ENCODE measurements at places on chromosomes 4 and X.

DNA sequence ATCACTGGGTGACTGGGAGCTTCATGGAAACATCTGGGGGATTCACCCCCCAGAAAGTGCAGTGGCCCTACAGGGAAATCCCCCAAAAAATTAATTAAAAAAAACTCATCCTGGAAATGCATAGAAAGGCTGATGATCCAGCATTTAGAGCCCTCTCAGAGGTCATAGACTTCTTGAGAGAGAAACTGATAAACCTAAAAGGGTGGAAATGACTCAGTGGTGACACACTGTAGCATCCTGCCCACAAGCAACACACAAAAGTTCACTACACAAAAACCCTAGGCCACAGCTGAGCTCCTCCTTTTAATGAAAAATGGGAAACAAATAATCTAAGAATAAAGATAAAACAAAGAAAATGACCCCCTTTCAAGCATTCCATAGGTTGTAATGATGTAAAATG lies 911.5 kb downstream of the GLUD2 start:
- DNase-seq = no peak

- DNase-seq = no peak
Observed at GRCh38 chrX:54413753-54414152, 26.5 kb upstream of the TSR2 start.

DNA sequence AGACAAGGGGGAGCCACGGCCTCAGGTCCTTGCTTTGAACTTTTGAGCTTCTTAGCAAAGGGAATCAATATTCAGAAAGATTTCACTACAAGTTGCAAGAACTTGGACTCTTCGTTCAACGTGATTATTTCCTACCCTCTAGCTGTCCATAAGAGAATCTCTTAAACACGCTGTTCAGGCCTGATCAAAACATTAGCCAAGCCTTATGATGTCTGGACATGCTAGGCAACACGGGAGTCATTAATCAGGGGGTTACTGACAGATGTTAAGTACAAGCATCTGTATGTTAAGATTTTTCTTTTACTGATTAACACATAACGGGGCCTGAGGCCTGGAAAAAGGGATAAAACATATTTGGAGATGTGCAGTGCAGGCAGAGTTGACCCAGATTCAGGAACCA lies 138.9 kb upstream of the IL1RAPL2 start:
- no peak for DNase-seq

GRCh38 chr4:129622566-129622965 lies 526.6 kb downstream of the C4orf33 start:
- DNase-seq = no peak

DNA sequence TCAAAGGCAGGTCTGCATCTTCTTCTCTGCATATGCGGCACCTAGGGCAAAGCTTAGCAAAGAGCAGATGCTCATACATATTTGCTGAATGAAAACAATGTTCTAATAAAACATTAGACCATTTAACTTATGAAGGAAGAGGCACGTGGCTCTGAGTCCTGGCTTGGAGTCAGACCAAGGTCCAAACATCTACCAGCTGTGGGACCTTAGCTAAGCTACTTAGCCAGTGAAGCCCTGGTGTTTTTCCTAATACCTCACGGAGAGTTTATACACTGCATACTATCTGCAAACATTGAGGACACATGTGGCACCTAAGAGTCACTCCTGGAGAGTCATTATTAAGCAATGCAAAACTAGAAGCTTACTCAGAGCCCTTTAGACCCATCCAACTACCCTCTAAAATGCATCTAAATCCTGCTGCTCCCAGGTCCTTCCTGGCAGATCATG lies 9.0 kb downstream of the PDGFC start:
- DNase-seq = no peak

- DNase-seq = peak; percentile 89
Observed at GRCh38 chrX:47540754-47541538, 20.1 kb upstream of the ARAF start.

GRCh38 chr4:174595141-174595929 lies 73.0 kb upstream of the HPGD start:
- no peak for DNase-seq

DNA sequence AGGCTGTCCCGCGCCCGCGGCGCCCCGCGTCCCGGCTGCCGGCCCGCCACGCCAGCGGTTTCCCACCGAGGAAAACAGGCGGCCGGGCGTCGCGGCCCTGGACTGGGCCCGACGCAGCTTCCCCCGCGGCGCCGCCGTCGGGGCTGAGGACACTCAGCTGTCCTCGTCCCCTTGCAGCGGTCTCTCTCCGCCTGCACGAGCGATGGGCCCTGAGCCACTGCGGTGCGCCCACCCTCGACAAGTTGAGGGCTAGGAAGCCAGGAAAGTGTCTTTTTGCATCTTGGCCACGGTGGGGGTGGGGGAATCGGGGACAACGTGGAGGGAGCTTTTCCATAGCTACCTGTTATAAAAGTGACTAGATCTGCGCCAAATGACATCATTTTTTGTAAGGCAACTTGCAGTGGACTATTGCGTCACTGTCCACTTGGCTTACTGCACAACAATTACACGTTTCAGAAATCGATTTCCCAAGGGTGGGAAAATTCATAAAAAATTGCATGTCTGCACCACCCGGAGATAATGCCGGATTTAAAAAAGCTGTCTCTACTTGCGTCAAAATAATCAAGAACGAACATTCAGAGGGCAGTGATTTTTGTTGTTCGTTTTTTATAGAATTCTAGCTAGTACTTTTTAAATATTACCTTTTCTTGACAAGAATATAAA lies 1.1 kb downstream of the KLHL15 start:
- DNase-seq = peak; percentile 34

GRCh38 chr4:125461676-125462363 lies 147.1 kb downstream of the FAT4 start:
- no peak for DNase-seq

DNA sequence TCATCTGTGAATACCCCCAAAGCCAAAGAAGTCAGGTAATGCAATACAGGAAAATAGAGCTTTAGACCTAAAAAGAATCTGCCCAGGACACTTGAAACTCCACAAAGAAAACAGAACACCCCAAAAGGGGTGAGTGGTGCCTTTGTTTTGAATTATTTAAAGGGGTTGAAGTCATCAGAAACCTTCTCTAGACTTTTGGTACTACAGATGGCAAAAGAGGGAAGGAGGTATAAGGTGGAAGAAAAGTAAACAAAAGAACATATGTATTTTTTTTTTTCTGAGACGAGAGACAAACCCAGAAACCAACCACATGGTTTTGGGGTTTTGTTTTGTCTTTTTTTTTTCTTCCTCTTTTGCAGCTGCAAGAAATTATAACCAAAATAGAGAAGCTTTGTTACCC lies 1477.8 kb downstream of the C4orf33 start:
- no peak for DNase-seq

- DNase-seq = no peak
Observed at GRCh38 chr4:156738766-156739165, 232.8 kb downstream of the PDGFC start.

GRCh38 chr4:119113033-119113655 lies 22.5 kb upstream of the MYOZ2 start:
- DNase-seq = no peak

- no peak for DNase-seq
Observed at GRCh38 chrX:136856050-136856449, 24.5 kb downstream of the RBMX start.

GRCh38 chr4:183967266-183967665 lies 62.2 kb downstream of the STOX2 start:
- no peak for DNase-seq

- DNase-seq = no peak
Observed at GRCh38 chr4:22512306-22512705, 3.6 kb downstream of the ADGRA3 start.

- DNase-seq = peak; percentile 46
Observed at GRCh38 chr4:67198727-67199126, 346.6 kb downstream of the CENPC start.

GRCh38 chrX:50613846-50614245 lies 143.2 kb upstream of the DGKK start:
- no peak for DNase-seq

DNA sequence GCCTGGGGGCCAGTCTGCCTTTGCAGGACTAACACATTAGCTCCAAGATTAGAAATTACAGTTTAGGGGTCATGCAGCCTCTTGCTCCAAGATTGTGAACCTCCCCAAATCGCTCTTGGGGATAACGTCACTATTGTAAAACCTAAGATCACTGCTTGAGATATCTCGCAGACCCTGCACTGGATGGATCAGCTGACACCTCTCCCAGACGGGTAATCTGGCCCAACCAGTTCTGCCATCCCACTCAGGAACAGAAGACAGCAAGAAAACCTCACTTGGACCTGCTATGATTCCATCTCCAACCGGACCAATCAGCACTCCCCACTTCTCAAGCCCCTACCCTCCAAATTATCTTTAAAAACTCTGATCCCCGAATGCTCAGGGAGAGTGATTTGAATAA lies 431.2 kb downstream of the GPM6A start:
- no peak for DNase-seq

GRCh38 chr4:151012820-151013219 lies 2.3 kb downstream of the LRBA start:
- DNase-seq = no peak

- no peak for DNase-seq
Observed at GRCh38 chr4:174420316-174420715, 102.0 kb downstream of the HPGD start.

GRCh38 chr4:138401334-138401733 lies 159.2 kb upstream of the SLC7A11 start:
- DNase-seq = no peak

- DNase-seq = no peak
Observed at GRCh38 chr4:31058656-31059055, 338.5 kb downstream of the PCDH7 start.

DNA sequence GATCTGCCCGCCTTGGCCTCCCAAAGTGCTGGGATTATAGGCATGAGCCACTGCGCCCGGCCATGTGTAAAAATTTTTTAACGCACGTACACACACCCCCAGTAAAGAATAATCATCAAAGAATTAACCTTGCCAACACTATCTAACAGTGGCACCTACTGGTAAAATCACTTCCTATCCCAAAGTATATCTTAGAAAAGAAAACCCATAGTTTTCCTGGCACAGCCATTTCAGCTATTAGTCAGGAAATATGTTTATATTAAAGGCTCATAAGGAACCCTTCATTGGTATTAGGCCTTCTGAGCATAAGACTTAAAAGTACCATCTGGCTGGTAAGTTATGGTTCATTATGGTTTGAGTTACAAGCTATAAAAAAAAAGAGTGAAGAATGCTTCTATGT lies 14.1 kb downstream of the S100G start:
- DNase-seq = no peak

DNA sequence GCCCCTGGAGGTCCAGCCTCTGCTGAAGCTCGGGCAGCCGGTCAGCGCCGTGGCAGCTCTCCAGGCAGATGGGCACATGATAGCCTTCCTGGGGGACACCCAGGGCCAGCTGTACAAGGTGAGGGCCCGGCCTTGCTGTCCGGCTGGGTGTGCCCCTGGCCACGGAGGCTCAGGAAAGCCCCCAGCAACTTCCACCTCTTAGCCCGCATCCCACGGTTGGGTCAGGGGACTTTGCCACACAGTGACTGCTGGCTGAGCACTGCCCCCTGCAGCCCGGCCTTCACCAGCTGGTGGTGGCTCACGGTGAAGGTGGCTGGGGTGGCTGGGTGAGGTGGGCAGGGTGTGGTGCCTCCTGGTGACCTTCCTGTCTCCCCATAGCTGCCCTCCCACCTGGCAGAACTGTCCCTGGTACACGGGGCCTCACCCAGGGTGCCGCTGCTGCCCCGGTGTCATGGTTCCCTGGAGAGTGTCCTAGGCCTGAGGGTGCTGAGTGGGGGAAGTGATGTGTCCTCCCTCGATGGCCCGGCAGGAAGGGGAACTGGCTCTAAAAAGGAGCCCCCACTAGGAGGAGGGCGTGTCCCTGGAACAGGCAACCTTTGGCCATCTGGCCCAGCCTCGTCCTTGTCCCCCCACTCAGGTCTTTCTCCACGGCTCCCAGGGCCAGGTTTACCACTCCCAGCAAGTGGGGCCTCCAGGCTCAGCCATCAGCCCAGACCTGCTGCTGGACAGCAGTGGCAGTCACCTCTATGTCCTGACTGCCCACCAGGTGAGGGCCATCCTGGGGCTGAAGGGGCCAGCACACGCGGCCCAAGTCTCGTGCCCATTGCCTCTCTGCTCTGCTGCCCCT lies 4.5 kb downstream of the PLXNB3 start:
- no peak for DNase-seq

- DNase-seq = no peak
Observed at GRCh38 chrX:123172869-123173268, 11.2 kb upstream of the GRIA3 start.

GRCh38 chr4:30620711-30621110 lies 99.5 kb upstream of the PCDH7 start:
- no peak for DNase-seq

DNA sequence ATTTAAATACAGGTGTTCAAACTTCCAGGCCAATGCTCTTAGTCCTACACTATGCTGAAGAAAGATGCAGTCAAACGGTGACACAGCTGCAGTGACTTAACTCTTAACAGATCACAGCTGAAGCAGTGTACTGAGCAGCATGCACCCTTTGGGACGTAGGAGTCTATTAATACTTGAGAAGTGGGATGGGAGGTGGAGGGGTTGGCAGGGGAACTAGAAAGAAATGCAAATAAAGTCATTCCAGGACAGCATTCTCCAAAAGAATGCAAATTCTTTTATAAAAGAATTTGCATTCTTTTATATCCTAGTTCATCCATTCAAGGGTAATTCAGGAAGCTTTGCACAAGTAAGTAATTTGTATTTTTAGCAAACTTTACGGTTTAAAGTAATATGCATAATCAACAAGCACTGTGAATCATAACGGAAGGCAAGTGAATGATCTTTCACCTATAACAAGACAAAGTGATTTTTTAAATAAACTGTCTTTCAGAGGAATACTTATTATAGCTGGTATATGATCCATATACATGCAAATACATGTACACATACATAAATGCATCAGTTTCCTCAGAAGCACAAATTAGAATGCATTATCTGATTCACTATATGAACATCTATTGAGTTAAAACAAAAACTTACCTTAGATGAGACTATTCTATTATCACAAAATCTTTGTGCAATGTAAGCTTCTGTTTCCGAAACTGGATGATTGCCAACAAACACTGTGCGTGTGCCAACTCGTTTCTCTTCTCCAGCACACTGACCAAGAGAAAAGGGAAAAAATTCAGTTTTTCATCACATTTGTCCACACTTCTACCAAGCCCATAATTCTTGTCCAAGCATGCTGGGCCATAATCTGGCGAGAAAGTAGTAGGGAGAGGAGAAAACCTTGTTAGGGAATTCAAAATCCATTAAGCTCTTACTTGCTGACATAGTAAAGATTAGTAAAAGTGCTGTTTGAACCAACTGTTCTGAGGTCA lies 106.5 kb downstream of the ATP11C start:
- DNase-seq = no peak

DNA sequence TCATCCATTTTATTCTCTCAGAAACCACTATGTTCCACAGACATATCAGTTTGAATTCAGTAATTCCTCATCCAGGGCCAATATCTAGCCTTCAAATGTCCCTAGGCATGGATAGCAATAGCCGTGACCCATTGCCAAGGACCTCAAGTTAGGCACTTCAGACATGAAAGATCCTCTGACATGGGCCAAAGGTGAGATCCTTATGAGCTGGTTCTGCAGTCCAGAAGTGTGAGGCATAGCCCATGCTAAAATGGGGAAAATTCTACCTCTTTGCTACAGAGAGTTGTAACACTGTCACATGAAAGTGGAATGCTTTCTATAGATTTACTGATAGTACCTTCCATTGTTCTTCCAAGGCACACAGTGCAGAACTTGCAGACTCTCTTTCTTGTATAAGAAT lies 349.7 kb upstream of the GALNT7 start:
- no peak for DNase-seq
